ENCODE measurements at places on chromosomes 5 and 9.
A peak's percentile ranks its signal among the peaks of the same experiment; 100 is the strongest.

DNA sequence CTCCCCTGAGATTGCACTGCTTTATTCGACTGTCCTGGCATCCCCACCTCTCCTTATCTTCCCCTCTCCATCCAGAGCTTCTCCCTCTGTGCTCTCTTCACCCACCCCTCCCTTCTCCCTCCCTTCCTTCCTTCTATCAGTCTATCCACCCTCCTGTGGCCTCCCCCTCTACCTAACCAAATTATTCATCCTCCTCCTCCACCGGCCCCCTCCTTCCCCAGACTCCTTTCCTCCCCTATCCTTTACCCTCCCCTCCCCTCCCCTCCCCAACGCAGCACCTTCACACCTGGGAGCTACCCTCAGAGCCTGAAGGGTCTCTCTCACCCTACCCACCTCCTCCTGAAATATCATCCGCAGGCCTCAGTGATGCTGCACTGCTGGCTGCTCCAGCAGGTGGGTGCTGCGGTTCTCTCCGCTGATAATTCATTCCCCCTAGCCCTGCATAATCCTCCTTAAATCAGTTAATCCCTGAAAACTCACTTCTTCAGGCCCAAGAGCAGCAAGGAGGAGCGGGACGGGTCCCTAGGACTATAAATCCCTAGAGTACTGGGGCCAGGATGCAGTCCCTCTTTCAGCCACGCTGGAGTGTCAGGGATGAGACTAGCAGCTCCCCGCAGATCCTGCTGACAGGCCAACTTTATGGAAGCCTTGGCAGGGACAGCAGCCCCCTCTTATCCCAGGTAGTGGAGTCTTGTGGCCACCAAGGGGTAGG lies 97.8 kb downstream of the PCDH1 start:
- no peak for DNase-seq

GRCh38 chr9:78393932-78394331 lies 97.0 kb downstream of the PSAT1 start:
- DNase-seq, result no peak

DNA sequence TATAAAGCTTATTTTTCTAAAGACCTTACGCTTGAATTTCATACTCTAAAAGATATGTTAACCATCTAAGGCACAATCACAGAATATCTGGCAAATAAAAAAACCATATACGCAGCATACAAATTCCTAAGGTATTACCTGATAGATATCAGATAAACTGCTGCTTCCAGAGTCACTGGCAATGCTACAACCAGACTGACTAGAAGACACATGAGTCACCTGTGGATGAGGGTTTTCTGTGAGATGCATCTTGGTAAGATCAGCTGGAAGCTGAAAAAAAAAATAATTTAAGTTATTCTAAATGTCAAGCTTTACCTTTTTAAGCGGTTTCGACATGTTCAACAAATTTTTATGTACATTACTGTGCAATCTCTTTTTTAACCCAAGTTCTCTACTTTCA lies 113.8 kb downstream of the RAPGEF6 start:
- no peak for DNase-seq

DNA sequence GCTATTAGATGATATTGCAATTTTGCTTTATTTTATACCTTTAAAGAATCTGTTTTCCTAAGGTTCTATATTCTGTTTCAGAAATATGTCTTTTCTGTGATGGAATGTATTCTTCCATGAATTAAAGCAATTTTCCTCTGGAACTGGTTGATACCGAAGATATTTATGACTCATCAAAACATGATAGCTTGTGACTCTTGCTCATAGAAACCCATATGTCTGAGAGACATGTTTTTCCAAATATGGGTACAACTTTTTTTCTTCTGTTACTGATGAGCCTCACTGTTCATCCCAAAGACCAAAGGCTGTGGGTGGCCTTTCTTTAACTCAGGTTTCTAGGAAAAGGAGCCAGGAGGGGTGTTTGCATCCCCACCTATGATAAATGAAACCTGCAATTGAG lies 126.1 kb upstream of the PAPPA start:
- DNase-seq, result no peak

GRCh38 chr9:93261281-93261680 lies 77.3 kb downstream of the WNK2 start:
- no peak for DNase-seq

GRCh38 chr5:149153751-149154610 lies 12.7 kb downstream of the ABLIM3 start:
- DNase-seq, result no peak

- DNase-seq, result no peak
These were observed 161.2 kb downstream of the CPLANE1 start for GRCh38 chr5:37088009-37088408.

GRCh38 chr5:1673042-1673677 lies 126.5 kb downstream of the MRPL36 start:
- no peak for DNase-seq

- DNase-seq, result no peak
These were observed 16.9 kb upstream of the COL5A1 start for GRCh38 chr9:134624621-134625181.

- DNase-seq, result no peak
These were observed 153.5 kb upstream of the S1PR3 start for GRCh38 chr9:88837731-88838130.

GRCh38 chr5:45098483-45098882 lies 289.7 kb downstream of the MRPS30 start:
- DNase-seq, result no peak

DNA sequence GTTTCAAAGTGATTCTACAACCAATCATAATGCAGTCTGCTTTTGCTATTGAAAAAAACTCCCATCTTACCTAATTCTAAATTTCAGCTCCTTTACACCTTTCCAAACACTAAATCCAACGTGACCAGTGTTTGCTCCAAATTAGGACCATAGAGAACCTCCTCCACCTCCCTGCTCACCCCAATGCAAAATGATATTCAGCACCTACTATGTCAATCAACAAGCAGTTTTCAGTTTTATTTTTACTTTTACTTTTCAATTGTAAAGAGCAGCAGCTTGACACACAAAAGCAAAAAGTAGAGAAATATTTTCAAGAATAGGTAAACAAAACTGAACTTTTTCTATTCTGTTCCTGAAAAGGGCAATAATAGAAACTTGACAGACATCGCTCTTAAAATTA lies 3.4 kb downstream of the FAM13B start:
- DNase-seq, result no peak

GRCh38 chr9:38380872-38381534 lies 11.5 kb upstream of the ALDH1B1 start:
- no peak for DNase-seq

- no peak for DNase-seq
These were observed 140.0 kb upstream of the OTULINL start for GRCh38 chr5:14441641-14442040.

DNA sequence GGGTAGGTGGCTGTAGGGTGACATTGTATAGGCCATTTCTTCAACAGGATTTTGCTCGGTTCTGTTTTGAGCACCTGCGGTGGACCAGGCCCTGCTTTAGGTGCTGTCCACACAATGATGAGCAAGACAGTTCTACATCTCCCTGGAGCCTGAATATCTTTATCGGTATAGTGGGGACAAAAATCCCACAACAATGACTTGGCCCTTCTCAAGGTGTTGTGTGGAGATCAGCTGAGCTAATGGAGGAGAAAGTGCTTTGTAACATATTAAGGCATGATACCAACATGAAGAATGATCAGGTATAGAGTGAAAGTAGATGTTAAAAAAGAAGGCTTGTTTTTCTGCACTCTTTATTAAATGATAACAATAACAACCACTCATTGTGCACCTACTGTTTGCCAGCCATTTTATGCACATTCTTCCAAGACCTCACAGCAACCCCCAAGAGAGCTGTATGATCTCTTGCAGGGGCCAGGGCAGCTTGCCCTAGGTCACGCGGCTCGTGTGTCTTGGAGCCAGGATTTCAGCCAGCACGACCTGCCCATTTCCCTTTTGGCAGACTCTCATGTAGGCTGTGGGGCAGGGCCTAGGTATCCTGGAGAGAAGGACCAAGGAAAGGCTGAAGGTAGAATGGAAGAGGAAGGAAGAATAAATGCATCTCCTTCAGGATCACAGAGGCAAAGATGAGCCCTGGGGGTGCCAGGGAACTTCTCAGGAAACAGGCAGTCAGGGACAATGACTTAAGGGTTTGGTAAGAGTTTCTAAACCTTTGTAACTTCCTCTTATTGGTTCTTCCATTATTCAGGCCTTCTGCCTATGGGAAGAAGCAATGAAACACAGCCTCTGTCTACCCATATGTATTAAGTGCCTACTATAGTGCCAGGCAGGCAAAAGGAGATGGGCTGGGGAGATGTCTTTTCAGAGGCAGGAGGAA lies 50.0 kb upstream of the PPARGC1B start:
- no peak for DNase-seq

DNA sequence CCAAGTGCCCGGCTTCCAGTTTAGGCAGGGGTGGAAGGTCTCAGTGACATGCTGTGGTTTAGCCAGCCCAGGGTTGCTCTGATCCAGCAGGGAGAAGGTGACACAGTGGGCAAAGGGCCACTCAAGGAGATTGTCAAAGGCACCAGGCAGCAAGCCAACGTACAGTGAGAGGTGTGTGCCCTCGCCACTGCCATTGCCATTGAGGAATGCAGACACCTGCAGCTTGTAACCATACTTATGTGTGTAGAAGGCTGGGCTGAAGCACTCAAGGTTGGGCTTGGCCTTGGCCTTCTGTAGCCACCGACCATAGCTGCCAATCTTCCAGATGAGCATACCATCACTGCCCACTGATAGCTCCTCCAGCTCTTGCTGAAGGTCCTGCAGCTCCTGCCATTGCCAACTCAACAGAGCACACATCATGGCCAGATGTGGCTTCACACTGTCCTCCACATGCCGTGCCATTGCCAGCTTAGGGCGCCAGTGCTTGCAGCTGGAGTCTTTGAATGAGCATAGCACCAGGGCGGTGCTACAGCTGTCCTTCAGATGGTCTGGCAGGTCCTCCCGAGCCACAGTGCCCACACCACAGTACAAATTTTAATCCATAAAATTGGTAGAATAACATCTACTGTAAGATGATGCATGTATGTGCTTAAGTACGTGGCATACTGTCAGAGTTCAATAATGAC lies 59.7 kb upstream of the HMHB1 start:
- no peak for DNase-seq

DNA sequence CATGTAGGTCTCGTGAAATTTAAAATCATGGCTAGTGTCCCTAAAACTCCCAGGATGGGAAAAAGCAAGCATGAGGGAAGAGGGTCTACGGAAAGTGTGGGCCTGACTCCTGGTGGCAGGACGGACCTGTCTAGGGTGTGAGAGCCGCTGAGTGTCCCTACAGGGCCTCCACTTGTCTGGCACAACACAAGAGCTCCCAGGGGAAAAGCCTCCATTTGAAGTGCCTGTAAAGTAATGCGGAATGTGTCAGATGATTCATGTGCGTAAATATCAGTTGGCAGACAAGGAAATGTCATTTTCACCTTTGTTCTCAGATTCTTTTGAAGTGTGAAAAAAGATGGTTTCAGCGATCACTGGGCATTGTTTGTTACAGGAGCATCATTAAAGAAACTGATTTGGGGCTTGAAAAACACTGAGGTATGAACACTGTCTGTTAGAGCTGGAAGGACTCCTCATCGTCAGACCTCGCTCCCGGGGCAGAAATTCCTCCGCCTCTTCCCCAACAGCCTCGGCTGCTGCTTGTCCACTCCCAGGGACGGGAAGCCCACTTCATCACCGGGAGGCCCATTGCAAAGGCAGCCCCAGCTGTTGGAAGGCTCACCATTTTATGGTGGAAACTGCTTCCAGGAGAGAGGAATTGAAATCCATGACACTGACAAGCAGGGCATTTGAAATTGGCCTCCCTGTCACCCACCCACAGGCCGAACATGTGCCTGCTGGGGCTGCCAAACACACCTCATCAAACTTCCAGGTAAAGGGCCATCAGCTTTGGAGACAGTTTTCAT lies 240.8 kb downstream of the FSTL4 start:
- DNase-seq, result no peak

GRCh38 chr5:57416278-57416994 lies 66.2 kb downstream of the ACTBL2 start:
- DNase-seq, result no peak

- DNase-seq, result no peak
These were observed 1151.6 kb upstream of the CDH6 start for GRCh38 chr5:30041831-30042385.

DNA sequence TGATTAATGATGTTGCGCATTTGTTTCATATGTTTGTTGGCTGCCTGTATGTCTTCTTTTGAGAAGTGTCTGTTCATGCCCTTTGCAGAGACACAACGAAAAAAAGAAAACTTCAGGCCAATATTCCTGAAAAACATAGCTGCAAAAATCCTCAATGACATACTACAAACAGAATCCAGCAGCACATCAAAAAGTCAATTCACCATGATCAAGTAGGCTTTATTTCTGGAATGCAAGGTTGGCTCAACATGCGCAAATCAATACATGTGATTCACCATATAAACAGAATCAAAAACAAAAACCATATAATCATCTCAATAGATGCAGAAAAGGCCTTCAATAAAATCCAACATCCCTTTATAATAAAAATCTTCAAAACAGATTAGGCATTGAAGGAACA lies 1.9 kb upstream of the ANKS6 start:
- no peak for DNase-seq

DNA sequence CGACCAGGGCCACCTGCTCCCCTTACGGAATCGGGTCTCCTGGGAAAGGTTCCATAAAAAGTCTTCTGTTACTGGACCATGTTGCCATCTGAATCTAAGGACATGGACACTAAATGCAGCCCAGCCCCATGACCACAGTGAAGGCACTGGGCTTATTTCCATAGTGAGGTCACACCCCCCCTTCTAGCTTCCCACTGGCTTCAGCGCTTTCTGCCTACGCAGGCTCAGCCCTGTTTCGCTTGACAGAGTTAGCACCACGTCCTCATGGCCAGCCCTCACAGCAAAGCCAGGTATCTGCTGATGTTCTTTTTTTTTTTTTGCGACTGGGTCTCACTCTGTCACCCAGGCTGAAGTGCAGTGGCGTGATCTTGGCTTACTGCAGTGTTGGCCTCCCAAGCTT lies 14.1 kb downstream of the UCK1 start:
- DNase-seq, result no peak

GRCh38 chr9:132669319-132669697 lies 475 bp downstream of the DDX31 start:
- DNase-seq, result no peak

GRCh38 chr5:149605998-149606724 lies 24.9 kb downstream of the ARHGEF37 start:
- DNase-seq, result no peak

DNA sequence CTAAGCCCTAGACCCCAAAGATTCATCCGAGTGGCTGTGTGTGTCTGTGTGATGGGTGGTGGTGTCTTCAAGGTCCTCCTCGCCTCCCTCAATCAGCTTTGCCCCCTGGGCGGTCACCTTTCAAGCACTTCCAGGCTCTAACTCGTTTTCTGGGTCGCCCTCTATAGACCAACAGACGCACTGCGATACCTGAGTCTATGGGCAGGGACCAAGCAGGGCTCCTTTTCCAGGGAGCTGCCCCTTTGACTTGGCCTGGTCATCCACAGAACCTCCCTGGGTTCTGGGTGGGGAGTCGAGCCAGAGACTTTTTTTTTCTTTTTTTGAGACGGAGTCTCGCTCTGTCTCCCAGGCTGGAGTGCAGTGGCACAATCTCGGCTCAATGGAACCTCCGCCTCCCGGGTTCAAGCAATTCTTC lies 1.1 kb downstream of the SLC27A4 start:
- DNase-seq, result peak; percentile 51

Data from activated CD8-positive, alpha-beta memory T cell treated with anti-CD3 and anti-CD28 coated beads for 4 hours (primary cell).